ENCODE measurements at places on chromosomes 4 and X. TPM values are rescaled to one million over a fixed set of nuclear protein-coding genes. Genes with fewer than 3 reads are reported as not detected.

HSFX3 gene
- not detected for total RNA-seq

GRCh38 chr4:26812049-26812714 is 48.5 kb upstream of the STIM2 start:
- no peaks in the 10 kb centered on the region for H3K27me3 ChIP-seq
- no peak overlapping the region for H3K4me3 ChIP-seq
- H3K36me3 ChIP-seq: no peaks in the 10 kb centered on the region
- H3K27ac ChIP-seq: peak overlapping the region; percentile 32
- peaks cover 7% of the 10 kb centered on the region for H3K4me1 ChIP-seq

DNA sequence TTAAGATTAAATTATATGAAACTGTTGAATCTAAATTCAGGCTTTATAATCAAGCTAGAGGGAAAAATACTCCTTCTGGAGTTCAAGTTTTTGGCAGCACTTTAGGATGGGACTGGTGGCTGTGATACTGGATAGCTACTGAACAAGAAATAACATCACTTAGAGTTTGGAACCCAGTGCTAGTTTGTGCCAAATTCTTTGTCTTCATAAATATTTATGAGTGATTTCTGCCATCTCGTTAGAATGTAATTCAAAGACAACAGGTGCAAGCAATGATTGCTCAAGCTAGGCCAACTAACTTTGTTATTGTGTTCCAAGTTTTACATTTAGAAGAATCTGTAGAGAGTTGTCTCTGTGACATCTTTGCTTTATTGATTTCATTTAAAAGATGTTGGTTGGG is 417.9 kb downstream of the FAT4 start:
- no peak for DNase-seq
- no peak overlapping the region for H3K4me3 ChIP-seq
- H3K36me3 ChIP-seq: no peaks in the 10 kb centered on the region
- H3K4me1 ChIP-seq: peaks cover 52% of the 10 kb centered on the region
- no peak overlapping the region for H3K27ac ChIP-seq

- no peaks in the 10 kb centered on the region for H3K36me3 ChIP-seq
- H3K4me3 ChIP-seq: no peak overlapping the region
- no peaks in the 10 kb centered on the region for H3K27me3 ChIP-seq
Observed at GRCh38 chr4:152860046-152860445, 76.1 kb upstream of the FHDC1 start.

ADH7 gene
- total RNA-seq: not detected

DNA sequence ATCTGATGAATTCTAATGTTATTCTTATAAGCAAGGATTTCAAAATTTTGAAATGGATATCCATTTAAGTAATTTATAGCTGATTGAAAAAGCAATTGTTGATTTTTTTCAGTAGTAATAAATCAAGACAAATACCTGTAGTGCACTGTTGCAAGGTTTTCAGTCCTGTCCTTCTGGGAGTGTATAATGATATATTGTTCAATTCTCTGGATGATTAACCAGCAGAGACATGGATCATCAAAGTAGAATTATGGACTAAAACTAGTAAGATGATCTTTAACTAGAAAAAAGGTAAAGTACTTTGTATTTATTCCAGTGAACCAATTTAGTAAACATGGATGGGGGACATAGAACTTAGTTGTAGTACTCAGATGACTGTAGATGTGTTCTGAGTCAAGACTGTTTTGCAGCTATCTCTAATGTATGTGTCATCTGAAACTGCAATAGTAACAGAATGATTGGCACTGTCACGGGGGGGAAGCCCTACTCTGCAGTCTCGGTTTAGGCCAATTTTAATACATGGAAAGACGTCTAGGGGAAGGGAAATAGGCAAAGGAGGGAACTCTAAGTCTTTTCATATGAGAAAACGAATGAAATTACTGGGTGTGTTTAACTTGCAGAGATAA is 121.9 kb downstream of the GLRA3 start:
- peak; percentile 7 for DNase-seq
- no peak overlapping the region for H3K4me3 ChIP-seq

DNA sequence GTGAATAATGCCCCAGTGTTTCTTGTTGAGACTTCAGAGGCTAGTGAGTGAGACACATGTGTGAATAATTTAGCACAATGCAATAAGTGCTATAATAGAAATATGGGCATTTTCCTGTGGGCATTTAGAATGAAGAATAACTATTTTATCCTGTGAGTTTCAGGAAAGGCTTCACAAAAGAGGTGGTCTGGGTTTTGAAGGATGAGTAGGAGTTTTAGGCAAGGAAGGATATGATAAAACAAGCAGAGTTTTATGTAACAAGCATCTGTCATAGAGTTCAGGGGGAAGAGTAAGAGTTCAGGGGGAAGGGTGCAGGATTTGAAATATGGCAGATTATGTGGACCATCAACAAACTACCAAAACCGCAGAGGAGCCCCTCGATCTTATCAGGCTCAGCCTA is 529.2 kb downstream of the INPP4B start:
- no peaks in the 10 kb centered on the region for H3K27me3 ChIP-seq
- no peaks in the 10 kb centered on the region for H3K36me3 ChIP-seq
- no peak for DNase-seq
- no peak overlapping the region for H3K27ac ChIP-seq
- H3K4me1 ChIP-seq: no peaks in the 10 kb centered on the region

ZNF157 gene
- total RNA-seq: 0.07 TPM

- no peak overlapping the region for H3K4me3 ChIP-seq
- H3K27ac ChIP-seq: no peak overlapping the region
- DNase-seq: no peak
- H3K27me3 ChIP-seq: no peaks in the 10 kb centered on the region
Observed at GRCh38 chrX:117838581-117839331, 277.9 kb downstream of the KLHL13 start.

- no peak for DNase-seq
- H3K36me3 ChIP-seq: no peaks in the 10 kb centered on the region
- H3K27me3 ChIP-seq: no peaks in the 10 kb centered on the region
Observed at GRCh38 chrX:55778322-55778721, 60.8 kb downstream of the RRAGB start.

- peak; percentile 36 for DNase-seq
- H3K4me1 ChIP-seq: peaks cover 14% of the 10 kb centered on the region
- no peaks in the 10 kb centered on the region for H3K27me3 ChIP-seq
- no peaks in the 10 kb centered on the region for H3K36me3 ChIP-seq
- H3K4me3 ChIP-seq: no peak overlapping the region
- no peak overlapping the region for H3K27ac ChIP-seq
Observed at GRCh38 chr4:140637836-140638235, 69.1 kb upstream of the UCP1 start.

DNA sequence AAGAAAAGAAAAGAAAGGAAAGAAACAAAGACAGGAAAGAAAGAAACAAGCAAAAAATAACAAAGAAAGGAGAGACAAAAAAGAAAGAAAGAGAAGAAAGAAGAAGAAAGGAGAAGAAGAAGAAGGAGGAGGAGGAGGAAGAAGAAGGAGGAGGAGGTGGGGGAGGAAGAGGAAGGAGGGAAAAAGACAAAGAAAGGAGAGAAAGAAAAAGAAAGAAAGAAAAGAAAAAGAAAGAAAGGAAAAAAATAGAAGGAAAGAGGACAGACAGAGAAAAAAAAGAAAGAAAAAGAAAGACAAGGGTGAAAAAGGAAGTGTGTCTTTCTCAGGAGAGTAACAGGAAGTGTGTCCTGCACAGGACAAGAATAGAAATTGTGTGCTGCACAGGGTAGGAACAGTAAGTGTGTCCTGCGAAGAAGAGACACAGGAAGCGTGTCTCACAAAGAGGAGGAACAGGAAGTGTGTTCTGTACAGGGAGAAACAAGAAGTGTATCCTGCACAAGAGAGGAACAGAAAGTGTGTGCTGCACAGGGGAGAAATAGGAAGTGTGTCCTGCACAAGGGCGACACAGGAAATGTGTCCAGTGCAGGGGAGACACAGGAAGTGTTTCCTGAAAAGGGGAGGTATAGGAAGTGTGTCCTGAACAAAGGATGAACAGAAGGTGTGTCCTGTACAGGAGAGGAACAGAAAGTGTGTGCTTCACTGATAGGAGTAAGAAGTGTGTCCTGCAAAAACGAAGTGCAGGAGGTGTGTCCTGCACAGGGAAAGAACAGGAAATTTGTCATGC is 101.2 kb downstream of the ARSF start:
- no peaks in the 10 kb centered on the region for H3K27me3 ChIP-seq
- H3K36me3 ChIP-seq: no peaks in the 10 kb centered on the region
- no peak overlapping the region for H3K27ac ChIP-seq
- DNase-seq: no peak

GRCh38 chr4:40575846-40576245 is 53.8 kb downstream of the RBM47 start:
- H3K27ac ChIP-seq: no peak overlapping the region
- no peak overlapping the region for H3K4me3 ChIP-seq
- no peaks in the 10 kb centered on the region for H3K36me3 ChIP-seq
- peaks cover 25% of the 10 kb centered on the region for H3K4me1 ChIP-seq
- DNase-seq: no peak

- H3K4me1 ChIP-seq: no peaks in the 10 kb centered on the region
Observed at GRCh38 chr4:94660614-94661013, 97.1 kb upstream of the BMPR1B start.

RAB40AL gene
- 0.40 TPM for total RNA-seq

- DNase-seq: no peak
- no peaks in the 10 kb centered on the region for H3K4me1 ChIP-seq
- no peak overlapping the region for H3K4me3 ChIP-seq
- no peaks in the 10 kb centered on the region for H3K27me3 ChIP-seq
- H3K27ac ChIP-seq: no peak overlapping the region
- no peaks in the 10 kb centered on the region for H3K36me3 ChIP-seq
Observed at GRCh38 chr4:24044610-24045589, 155.1 kb upstream of the PPARGC1A start.

USP17L25 gene
- not detected for total RNA-seq

GRCh38 chrX:120377715-120378114 is 15.8 kb downstream of the ATP1B4 start:
- 0 out of 2 replicates have a peak, but pooled peaks cover 7% of the 10 kb centered on the region for H3K27me3 ChIP-seq
- DNase-seq: no peak
- H3K4me3 ChIP-seq: no peak overlapping the region
- H3K36me3 ChIP-seq: no peaks in the 10 kb centered on the region
- no peaks in the 10 kb centered on the region for H3K4me1 ChIP-seq

DNA sequence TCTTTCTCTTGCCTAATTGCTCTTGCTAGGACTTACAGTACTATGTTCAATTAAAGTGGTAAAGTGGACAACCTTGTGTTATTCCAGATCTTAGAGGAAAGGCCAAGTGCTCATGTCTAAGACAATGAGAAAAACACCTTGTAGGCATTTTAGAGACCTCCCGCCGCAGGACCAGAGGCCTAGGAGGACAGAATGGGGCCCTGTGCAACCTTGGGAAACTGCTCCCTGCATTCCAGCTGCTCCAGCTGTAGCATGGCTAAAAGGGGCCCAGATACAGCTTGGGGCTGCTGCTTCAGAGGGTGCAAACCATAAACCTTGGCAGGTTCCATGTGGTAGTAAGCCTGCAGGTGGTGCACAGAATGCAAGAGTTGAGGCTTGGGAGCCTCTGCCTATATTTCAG is 101.0 kb downstream of the PGRMC2 start:
- no peak overlapping the region for H3K4me3 ChIP-seq
- no peaks in the 10 kb centered on the region for H3K36me3 ChIP-seq
- no peaks in the 10 kb centered on the region for H3K27me3 ChIP-seq

DNA sequence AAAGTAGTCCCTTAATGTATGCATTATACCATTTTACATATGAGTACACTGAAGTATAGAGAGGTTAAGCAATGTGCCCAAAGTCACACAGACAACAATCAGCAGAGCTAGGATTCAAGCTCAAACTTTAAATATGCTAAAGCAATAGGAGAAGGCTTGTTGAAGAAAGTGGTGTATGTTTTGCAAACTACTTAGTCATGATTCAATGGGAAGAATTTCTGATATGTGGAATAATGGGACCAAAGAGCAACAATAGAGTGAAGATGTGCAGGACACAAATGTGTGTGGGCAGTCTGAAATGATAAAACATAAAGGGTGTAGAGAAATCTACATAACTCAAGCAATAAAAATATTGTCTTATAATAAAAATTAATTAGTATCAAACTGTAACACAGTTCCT is 109.0 kb upstream of the ARSJ start:
- H3K4me1 ChIP-seq: no peaks in the 10 kb centered on the region
- H3K4me3 ChIP-seq: no peak overlapping the region
- no peak overlapping the region for H3K27ac ChIP-seq
- H3K27me3 ChIP-seq: no peaks in the 10 kb centered on the region
- no peaks in the 10 kb centered on the region for H3K36me3 ChIP-seq
- DNase-seq: no peak

- H3K4me1 ChIP-seq: peaks cover 7% of the 10 kb centered on the region
- no peaks in the 10 kb centered on the region for H3K36me3 ChIP-seq
Observed at GRCh38 chrX:107457289-107457688, 7.8 kb downstream of the FRMPD3 start.

GRCh38 chr4:105767579-105767978 is 59.0 kb downstream of the GSTCD start:
- no peaks in the 10 kb centered on the region for H3K36me3 ChIP-seq
- H3K27me3 ChIP-seq: no peaks in the 10 kb centered on the region
- H3K4me3 ChIP-seq: no peak overlapping the region
- H3K27ac ChIP-seq: 0 out of 2 replicates have a peak overlapping the region, but pooled peaks have one; percentile 11
- DNase-seq: peak; percentile 65

DNA sequence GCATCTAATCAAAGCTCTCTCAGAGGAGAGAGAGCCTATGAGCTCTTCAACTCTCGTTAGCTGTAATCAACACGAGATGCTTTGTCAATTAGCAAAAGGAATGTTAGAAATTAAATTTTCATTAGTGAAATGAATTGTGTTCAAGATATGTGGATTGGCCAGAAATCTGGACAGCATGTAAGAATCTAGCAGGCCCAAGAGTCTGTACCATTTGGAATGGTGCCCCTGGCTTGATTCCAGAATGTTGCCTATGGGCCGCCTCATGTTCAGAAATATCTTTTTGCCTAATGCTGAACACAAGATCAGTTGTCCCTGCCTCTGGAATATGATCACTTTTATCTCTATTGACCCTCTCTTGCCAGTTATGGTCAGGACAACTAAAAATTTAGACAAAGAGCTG is 88.2 kb downstream of the RBM46 start:
- H3K27me3 ChIP-seq: no peaks in the 10 kb centered on the region
- H3K4me1 ChIP-seq: no peaks in the 10 kb centered on the region
- H3K4me3 ChIP-seq: no peak overlapping the region

ETDB gene
- not detected for total RNA-seq

DNA sequence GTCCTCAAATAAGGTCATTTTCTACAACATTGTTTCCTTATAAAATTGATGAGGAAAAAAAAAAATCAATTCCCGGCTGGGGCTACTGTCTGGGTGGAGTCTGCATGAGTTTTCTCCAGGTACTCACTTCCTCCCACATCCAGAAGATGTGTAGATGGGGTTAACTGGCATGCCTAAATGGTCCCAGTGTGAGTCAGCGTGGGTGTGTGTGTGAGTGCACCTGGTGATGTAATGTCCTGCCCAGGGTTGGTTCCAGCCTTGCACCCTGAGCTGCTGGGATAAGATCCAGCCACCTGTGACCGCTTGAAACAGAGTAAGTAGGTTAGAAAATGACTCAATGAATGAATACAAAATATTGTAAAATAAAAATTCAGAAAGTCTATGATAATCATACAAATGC is 11.1 kb downstream of the USP26 start:
- H3K36me3 ChIP-seq: no peaks in the 10 kb centered on the region
- H3K27me3 ChIP-seq: no peaks in the 10 kb centered on the region
- H3K4me3 ChIP-seq: no peak overlapping the region
- DNase-seq: peak; percentile 87
- peaks cover 27% of the 10 kb centered on the region for H3K4me1 ChIP-seq
- H3K27ac ChIP-seq: peak overlapping the region; percentile 48

AIFM1 gene
- total RNA-seq: 57.7 TPM

NAA11 gene
- not detected for total RNA-seq

PAGE2 gene
- not detected for total RNA-seq

All from PC-3 (cell line).